ENCODE measurements at places on chromosomes 13 and 19.

- no peak for DNase-seq
These were observed 174.1 kb downstream of the RGCC start for GRCh38 chr13:41631296-41631965.

GRCh38 chr19:13781547-13781946 is 7.3 kb downstream of the C19orf53 start:
- no peak for DNase-seq

- DNase-seq: no peak
These were observed 203.8 kb upstream of the SOX1 start for GRCh38 chr13:111862836-111863815.

- DNase-seq: no peak
These were observed 393.2 kb downstream of the DLEU7 start for GRCh38 chr13:50450279-50450678.

GRCh38 chr13:37357548-37357947 is 241.0 kb downstream of the POSTN start:
- DNase-seq: no peak

GRCh38 chr19:2371656-2372055 is 11.6 kb downstream of the TMPRSS9 start:
- no peak for DNase-seq

DNA sequence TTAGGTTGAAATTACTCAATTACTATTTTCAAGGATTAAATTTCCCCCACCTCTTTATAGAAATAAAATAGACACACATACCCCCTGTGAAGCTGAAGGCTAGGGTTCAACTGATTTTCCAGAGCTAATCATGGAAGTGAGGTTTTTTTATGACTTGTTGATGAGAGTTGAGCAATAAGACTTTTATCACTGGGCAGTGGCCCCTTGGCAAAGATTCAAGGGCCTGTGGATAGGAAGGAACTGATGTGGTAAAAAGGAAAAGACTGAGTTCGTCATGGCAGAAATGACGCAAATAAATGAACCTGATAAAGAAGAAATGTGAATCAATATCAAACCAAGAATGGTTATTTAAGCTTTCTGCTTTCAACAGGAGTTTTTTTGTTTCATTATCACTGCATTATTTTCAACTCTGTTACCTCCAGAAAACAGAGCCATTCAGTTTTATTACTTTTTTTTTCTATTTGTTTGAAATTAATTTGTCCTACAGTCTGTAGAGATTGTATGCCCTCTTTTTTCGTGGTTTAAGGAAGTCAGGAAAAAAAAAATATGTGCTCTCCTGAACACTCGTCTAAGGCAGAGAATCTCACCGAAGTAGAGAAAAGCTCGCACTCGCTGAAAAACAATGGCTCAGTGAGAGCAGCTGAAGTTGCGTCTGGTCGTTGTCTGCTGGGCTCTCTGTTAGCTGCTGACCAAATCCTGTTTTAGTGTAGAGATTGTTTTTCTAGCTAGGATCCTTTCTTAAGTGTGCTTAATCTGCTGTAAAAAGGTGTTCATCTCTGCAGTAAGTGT is 38.9 kb downstream of the STOML3 start:
- DNase-seq: no peak

GRCh38 chr19:53553865-53554791 is 16.2 kb downstream of the ZNF331 start:
- DNase-seq: peak; percentile 95

DNA sequence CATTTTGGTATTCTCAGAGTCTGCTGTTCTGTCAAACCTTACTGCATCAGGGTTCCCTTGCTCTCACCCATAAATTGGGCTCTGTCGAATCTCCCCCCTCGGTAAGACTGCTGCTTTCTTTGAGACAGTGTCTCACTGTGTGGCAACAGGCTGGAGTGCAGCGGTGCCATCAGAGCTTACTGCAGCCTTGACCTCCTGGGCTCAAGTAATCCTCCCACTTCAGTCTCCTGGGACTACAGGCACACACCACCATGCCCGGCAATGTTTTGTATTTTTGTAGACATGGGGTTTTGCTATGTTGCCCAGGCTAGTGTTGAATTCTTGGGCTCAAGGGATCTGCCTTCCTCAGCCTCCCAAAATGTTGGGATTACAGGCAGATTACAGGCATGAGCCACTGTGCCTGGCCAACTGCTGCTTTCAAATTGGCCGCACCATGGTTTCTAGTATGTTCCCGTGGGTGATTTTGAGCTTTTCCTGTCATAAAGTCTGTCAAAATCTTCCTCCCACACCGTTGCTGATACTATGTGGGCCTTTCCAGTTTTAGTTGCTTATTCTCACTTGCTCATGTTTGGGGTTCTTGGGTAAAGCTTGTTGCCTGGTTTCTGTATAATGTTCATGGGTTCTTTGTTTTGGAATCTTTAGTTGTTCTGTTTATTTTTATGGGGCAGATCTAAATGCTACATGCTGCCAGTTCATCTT is 10.6 kb downstream of the RFC3 start:
- peak; percentile 49 for DNase-seq

DNA sequence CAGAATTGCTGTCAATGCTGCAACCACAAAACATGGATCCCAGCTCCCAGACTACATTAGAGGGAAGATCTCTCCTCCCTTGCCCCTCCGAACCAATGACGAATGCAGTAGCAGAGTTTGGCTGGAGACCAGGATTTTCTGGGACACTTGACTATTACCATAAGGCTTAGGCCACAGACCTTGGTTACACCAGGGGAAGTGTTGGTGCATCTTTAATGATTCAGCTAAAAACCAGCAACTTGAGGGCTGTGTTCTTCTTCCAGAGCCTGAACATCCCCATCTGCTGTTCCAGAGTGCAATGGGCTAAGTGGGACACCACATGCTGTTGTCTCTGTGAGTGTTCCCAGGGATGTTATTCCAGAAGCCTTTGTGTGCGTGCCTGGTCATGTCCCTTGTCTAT is 528.2 kb downstream of the LMO7 start:
- no peak for DNase-seq

DNA sequence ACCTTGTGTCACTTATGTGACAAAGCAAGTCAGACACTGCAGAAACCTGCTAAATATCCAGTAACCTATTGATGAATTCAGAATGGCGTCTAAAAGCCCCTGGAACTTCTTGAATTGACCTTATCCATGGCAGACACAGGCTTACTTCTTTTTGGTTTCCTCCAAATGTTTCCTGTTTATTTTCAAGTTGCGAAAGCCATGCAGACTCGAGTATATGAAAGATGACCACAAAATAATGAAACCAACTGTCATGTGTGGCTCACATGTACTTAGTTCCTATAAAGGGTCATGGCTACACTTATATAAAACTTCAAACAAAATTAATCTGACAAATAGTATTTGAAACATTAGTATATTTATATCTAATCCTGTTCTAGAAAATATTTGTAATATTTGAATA is 113.1 kb upstream of the FNDC3A start:
- DNase-seq: no peak

DNA sequence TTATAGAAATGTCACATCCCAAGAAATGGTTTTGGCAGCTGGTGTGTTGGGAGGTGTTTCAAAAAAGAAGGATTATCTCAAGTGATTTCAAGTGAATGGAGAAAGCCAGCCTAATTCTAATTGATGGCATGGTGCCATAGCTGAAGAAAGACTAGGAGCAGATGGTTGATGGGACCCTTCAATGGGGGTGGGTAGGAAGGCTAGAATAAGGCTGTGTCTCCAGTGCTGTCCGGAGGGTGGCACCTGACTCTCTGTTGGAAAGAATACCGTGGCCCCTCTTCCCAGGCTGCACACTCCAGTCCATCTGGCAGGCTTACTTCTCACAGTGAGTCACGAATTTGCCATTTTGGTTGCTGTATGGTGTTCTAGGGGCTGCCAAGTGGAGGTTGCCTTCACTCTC is 51.0 kb upstream of the GPR12 start:
- no peak for DNase-seq

DNA sequence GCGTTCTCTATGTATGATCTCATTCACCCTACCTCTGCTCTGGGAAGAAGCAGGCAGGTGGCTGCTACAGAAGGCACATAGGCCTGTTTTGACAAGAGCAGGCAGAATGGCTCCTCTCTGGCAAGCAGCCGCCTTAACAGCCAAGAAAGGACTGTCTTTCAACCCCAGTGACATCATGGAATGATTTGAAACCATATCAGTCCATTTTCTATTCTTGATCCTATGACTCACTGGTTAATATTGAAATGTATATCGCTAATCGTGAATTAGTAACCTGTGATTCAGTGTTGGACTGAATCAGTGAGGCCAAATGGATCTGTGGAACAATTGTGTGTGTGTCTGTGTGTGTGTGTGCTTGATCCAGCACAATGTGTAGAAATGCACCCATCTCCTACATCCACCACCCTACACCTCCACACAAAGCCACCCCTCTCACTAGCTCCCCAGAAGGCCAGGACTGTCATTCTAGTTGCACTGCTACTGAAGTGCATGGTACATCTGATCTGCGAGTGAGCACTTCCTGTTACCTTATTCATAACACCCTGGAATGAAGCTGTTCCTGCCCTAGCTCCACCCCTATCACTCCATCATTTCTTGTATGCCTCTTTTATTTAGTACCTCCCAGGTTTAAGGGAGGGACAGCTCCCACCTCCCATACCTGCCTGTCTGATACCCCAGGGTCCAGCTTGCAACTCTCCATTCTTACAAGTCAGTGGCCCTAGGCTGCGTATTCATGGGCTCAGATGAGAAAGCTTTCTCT is 460.0 kb downstream of the FOXO1 start:
- peak; percentile 63 for DNase-seq

- peak; percentile 34 for DNase-seq
These were observed 9.6 kb downstream of the KHSRP start for GRCh38 chr19:6414793-6415590.

GRCh38 chr13:49782784-49783183 is 9.7 kb downstream of the KPNA3 start:
- no peak for DNase-seq

DNA sequence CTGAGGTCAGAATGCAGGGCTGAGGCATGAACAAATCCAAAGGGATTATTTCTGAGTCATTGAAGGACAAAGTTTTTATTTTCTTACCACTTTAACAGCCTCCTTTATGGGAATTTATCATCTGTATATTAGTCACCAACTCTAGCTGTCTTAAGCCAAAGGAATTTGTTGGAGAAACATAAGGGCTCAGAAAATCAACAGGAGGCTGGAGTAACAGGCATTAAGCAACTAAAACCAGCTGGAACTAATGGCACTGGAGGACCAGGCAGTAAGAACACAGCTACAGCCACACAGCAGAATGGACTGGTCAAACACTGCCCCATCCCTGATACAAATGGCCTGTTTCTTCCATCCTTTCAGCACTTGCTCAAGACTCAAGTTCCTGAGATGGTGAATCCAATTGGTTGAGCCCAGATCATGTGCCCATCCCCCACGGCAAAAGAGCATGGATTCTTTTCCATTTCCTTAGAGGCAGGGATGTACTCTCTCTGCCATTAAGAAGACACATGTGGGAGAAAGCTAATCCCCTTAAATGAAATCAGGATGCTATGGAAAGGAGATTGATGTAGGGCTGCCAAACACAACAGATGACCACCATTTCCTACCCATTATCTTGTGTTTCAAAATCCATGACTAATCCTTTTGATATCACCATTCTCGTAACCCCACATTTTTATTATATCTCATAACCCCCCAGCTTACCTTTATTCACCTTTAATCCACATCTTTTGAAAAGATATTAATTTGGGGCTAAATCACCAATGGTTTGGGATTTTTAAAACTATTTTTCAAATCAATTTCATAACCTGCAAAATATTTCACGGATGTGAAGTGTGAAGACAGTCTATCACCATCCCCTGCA is 157.0 kb upstream of the FNDC3A start:
- DNase-seq: no peak

- DNase-seq: no peak
These were observed 711.8 kb downstream of the UQCRFS1 start for GRCh38 chr19:28500982-28501630.

- no peak for DNase-seq
These were observed 4.7 kb downstream of the KCTD4 start for GRCh38 chr13:45196096-45196495.

DNA sequence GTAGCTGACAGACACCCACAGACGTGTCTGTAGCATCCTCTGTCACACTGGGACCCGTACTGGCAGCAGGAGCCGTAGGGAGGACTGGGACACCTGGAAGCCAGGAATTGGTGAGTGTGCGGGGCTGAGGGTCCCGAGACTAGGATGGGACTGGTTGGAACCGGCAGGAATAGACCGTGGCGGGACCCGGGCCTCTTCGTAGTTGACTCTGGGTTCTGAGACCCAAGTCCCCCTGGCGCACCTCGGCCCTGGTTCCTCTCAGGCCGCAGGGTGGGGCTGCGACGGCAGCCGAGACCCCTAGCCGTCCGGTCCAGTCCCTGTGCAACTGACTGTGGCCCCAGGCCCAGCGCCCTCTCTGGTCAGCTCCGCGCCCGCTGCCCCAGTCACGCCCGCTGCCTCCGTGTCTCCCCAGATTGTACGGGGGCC is 64.7 kb downstream of the ZNF823 start:
- DNase-seq: no peak

DNA sequence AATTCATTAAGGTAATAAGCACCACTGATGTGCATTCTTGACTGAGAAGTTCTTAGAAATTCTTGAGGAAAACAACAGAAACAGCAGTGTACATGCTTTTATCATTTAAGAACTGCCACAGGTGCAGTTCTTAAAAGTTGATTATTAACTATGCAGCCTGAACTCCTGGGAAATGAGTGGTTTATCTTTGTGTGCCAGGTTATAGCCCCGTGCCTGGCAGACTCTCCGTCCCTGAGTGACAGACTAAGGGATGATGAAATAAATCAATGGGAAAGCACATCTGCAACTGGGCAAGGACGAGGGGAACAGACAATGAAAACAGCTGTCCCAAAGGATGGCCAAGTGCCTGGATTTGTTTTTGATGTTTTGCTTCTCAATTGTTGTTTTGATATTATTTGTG is 84.4 kb upstream of the SPATA13 start:
- DNase-seq: no peak

- no peak for DNase-seq
These were observed 3.2 kb downstream of the NCLN start for GRCh38 chr19:3188627-3189596.

DNA sequence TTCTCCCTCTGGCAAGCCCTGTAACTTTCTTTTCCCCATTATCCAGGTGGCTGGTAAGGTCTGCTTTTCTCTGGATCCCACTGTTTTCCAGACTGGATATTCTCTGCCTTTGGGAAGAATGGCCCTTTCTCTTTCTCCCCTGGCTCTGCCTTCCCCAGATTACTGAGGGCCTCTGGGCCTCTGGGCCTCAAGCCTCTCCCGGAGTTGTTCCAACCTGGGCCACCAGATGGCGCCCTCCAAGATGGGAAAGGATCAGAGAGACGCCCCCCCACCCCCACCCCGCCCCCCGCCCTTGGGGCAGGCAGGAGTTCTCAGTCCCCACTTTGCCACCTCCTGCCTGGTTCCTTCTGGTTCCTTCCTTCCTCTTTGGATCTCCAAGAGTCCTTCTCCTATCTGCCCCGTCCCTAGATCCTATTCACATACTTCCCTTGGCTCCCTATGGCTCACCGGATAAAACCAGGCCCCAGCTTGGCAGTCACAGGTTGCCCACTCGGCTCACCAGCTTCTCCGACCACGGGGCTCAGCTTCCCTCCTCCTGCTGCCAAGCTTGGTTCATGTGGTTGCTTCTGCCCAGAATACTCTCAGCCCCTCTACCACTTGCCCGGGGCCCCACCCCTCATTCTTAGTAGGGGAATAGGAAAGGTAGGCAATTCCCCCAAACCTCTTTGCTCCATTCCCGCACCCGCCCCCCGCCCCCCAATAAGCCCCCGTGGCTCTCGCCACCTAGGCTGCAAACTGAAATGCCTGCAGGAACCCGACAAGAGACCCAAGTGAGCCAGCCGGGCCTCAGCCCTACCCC is 13.1 kb downstream of the EPS8L1 start:
- peak; percentile 96 for DNase-seq
